ENCODE measurements at places on chromosomes 2 and 18.

DNA sequence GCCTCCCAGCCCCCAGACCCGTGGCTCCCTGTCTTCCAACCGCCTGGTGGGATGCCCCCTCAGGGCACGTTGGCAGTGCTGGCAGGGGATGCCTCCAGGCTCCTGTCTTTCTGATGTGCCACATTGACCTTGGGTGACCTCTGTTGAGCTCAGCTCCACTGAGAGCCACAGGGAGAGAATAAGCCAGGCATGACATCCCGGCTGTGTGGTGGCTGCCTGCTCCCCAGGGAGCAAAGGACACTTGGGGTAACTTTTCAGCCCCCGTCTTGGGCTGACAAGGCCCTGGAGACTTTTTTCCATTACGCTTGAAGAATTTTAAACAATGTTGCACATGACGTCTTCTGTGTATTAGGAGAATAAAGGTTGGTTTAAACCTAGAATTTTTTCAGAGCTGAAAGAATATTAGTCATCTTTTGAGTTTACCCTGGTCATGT lies 246.0 kb downstream of the TSN start:
- no peak for DNase-seq

- DNase-seq: no peak
Observed at GRCh38 chr2:37585295-37585908, 86.0 kb downstream of the CDC42EP3 start.

DNA sequence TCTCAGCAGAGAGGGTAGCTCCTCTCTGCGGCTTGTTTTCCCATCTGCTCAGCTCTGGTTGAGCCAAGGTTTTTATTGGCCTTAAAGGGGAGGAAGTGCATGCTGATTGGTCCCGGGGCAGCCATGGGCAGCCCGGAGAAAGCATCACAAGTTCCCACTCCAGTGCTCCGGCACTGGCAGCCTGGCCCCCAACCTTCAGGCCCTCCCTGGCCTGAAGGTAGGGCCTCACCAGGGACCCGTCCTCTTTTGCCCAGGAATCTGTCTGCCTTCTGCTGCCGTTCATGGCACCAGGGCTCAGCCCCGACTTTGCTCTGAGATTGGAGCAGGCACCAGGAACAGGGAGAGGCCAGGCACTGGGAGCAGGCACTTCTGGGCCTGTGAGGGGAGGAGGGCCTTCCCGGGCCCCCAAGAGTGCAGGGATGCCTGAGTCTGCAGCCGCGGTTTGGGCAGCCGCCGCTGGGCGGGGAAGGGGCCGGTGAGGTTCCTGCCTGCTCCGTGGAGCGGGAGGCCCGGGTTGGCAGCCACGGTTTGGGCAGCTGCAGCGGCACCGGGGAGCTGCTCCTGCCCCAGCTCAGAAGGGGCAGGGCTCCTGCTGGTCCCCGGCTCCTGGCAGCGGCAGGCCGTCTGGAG lies 17.5 kb upstream of the ILKAP start:
- DNase-seq: no peak

GRCh38 chr2:113886479-113887008 lies 3.3 kb upstream of the ACTR3 start:
- DNase-seq: no peak

GRCh38 chr2:183037553-183038340 lies 510 bp downstream of the NCKAP1 start:
- no peak for DNase-seq

- DNase-seq: no peak
Observed at GRCh38 chr2:24507549-24507948, 16.5 kb downstream of the NCOA1 start.

- DNase-seq: no peak
Observed at GRCh38 chr2:238286551-238286950, 1.9 kb downstream of the PER2 start.

GRCh38 chr18:78813936-78814710 lies 165.5 kb upstream of the SALL3 start:
- no peak for DNase-seq

GRCh38 chr2:16154501-16155280 lies 214.3 kb downstream of the MYCN start:
- DNase-seq: no peak

- DNase-seq: no peak
Observed at GRCh38 chr2:66463206-66463755, 28.4 kb downstream of the MEIS1 start.

Measured in retinal pigment epithelial cell (primary cell).